Central memory CD4-positive, alpha-beta T cell (primary cell): ENCODE measurements at places on chromosomes 4 and X.
A peak's percentile ranks its signal among the peaks of the same experiment; 100 is the strongest.

DNA sequence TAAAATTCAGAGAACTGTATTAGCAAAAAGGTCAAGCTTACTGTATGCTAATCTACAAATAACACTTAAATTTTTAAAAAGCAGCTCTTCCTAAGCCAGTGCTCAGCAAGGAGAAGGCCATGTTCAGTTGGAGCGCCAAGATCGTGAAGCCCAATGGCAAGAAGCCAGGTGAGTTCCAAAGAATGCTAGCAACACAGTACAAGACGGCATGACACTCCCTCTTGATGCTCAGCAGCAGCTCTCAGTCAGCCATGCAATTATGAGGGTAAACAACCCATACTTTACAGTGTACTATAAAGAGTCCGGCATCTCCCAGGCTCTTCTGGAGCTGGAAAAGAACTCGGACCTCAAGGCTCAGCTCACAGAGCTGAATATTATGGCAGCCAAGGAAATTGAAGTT lies 34.9 kb downstream of the STX18 start:
- no peak for DNase-seq

- DNase-seq: no peak
These were observed 199.3 kb downstream of the TMA16 start for GRCh38 chr4:163693776-163694175.

- no peak for DNase-seq
These were observed 88.7 kb downstream of the ATP11C start for GRCh38 chrX:139844163-139844562.

DNA sequence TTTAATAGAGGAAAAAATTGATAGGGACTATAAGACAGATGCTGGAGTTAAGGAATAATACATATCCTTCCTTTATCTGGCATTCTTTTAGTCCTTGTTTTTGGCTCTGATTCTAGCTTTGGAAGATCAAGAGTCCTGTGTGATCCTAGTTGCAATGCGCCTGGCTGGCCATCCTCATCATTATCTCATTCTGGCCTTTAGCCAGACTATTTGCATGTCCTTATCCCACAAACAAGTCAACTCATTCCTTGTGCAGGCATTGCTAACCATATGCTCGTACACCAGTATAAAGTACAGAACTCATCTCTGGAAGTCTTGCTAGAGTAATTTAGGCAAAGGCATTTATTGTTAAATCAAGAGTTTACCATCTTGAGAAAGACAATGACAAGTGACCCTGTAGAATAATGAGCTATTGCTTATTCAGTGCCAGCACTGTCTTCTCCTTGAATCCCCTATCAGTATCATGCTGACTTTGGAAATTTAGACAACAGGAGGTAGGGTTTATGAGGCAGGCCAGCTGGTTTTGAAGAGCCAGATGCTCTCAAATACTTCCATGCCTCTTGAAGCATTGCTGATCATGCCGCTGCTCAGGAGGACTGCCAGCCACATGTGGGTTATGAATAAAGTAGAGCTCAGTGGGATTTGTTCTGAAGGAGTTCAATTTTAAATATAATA lies 1730.3 kb upstream of the TENM3 start:
- DNase-seq: no peak

DNA sequence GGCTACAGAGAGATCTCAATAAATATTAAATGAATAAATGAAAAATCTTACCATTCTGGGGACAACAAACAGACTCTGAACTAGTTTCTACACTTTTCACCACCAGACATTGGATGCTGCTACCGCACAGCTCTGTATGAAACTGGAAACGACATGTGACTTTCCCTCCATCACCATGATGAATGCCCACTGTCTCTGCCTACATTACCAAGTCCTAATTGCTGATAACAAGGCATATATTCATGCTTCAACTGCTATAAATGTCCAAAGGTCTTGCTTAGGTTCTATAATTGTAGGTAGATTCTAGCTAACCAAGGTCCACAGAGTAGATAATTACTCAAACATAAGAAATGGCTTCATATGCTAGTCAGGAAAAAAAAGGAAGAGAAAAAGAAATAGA lies 399.4 kb upstream of the ADGRL3 start:
- DNase-seq: no peak

- DNase-seq: peak; percentile 28
These were observed 204.7 kb upstream of the S100G start for GRCh38 chrX:16445166-16445752.

DNA sequence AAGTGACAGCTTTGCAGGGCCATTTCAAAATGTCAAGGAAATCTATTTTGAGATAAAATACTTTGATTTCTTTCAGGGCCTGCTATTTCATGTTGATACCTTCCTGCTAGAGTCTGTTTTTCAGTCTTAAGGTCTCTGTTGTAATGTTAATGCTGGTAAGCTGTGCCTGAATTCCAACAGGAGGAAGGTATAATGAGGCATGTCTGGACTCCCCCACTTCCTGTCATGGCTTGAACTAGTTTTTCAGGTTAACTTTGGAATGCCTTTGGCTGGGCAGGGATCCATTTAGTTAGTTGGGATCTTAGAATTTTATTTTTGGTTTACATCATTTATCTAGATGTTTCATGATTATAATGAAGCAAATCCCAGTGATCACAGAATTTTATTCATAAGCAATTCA lies 279.0 kb downstream of the CFAP47 start:
- no peak for DNase-seq
